A172 (cell line): ENCODE measurements at places on chromosomes 2 and 18. TPM values are rescaled to one million over a fixed set of nuclear protein-coding genes. Genes with fewer than 3 reads are reported as not detected.

The HAAO gene
- total RNA-seq, result not detected in 2 replicates

The NYAP2 gene
- not detected in 2 replicates for total RNA-seq

The ANKRD62 gene
- total RNA-seq, result not detected in 2 replicates

The SMARCAL1 gene
- 12.7 and 25.1 TPM in 2 replicates for total RNA-seq

The CCDC74B gene
- total RNA-seq, result 52.8 and 60.1 TPM in 2 replicates

The FAM124B gene
- not detected in 2 replicates for total RNA-seq

The IL36A gene
- not detected in 2 replicates for total RNA-seq

The CRYGD gene
- not detected in 2 replicates for total RNA-seq

- peak; percentile 11 for DNase-seq
These were observed 305.4 kb downstream of the NCKAP5 start for GRCh38 chr2:133262893-133263292.

- no peak for DNase-seq
These were observed 6.1 kb upstream of the EMX1 start for GRCh38 chr2:72911256-72911655.

DNA sequence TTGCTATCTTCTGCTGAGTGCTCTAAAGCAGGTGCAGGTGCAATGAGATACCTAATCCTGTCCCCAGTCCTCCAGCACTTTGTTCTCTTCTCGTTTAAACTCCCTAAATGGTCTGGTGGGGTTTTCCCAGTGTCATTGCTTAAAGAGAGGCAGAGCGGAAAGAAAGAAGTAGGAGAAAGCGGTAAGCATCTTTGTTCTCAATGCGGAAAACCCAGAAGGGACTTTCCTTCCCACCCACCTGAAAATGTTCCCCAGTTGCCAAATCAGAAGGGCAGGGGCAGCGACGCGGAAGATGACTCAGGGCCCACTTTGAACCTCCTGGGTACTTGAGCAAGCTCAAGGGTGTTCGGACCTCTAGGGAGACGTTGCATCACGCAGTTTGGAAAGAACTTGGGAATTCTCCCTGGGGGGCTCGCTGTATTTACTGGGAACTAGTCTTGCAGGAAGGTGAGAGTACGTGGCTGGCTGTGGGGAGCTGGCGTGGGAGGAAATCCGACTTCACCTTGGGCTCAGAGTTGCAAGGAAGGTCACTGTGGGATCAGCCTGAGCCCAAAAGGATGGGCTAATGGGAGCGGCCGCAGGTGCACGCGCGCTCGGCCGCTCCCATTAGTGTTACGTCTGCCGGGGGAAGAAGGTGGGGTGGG lies 589 bp upstream of the SGPP2 start:
- no peak for DNase-seq

DNA sequence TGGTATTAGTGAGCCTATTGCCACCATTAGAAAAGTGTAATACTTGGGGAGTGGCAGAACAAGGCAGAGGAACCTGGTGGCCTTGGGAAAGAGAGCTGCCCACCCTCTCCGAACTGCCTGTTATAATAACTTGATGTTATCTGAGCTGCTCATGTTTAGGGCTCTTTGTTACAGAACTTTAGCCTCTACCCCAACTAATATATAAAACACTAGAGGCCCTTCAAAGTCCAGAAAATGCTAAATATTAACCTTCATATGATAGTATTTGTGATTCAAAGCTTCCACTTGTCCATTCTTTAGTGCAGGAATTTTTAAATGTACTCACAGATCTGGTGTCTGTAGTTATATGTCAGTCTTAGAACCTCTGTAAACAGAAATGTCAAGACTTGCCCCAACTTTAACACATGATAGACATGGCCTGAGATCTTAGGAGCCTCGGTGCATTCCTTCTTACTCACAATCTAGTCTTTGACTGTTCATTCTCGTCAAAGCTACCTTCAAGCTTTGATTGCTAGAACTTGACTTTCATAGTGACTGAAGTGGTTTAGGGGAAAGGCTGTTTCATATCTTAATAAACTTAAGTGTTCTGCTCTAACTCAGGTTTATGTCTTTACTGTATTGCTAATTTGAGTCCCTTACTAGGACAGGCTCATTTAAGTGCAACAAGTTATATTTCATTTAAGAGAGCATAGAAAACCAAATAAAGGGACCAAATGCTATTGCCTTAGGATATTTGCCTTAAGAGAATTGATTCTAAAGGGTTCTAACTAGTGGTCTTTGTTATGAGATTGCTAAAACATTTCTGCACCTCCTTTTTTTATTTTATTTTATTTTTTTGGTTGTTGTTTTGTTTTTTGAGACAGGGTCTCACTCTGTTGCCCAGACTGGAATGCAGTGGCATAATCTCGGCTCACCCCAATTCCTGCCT lies 41.6 kb downstream of the DDX1 start:
- no peak for DNase-seq

DNA sequence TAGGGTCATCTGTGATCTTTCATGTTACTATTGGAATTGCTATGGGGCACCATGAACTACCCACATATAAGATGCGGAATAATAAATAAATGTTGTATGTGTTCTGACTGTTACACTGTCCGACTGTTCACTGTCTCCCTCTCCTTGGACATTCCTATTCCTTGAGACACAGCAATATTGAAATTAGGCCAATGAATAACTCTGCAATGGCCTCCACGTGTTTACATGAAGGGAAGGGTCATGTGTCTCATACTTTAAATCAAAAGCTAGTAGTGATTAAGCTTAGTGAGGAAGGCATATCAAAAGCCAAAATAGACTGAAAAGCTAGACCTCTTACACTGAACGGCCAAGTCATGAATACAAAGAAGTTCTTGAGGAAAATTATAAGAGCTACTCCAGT lies 751.3 kb downstream of the SOCS6 start:
- no peak for DNase-seq

GRCh38 chr2:18927525-18928232 lies 338.3 kb upstream of the NT5C1B start:
- DNase-seq, result no peak

- no peak for DNase-seq
These were observed 71.0 kb downstream of the DCDC2C start for GRCh38 chr2:3774336-3774735.

GRCh38 chr18:1464444-1465217 lies 560.0 kb downstream of the ADCYAP1 start:
- no peak for DNase-seq

DNA sequence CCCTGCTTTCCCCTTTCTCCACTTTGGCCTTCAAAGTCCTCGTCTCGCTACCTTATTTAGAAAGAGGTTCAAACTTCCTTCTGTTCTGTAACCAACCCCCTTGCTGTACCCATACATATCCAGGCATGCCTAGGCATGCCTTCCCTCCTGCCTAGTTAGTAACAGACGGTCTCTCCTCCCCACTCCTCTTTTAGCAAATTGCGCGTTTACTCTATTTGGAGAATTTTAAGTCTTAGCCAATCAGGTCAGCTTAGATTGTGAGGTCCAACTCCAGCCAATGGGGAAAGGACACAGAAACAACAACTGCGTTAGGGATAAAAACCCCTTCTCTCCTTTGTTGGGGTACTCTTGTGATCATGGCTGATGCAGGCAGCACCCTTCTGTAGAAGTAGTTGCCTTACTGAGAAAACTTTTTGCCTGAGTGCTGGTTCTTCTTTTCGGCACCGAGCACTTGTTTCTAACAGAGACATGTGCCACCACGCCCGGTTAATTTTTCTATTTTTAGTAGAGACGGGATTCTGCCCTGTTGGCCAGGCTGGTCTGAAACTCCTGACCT lies 85.9 kb upstream of the FOXI3 start:
- DNase-seq, result no peak

GRCh38 chr2:47664817-47665216 lies 118.1 kb upstream of the MSH6 start:
- DNase-seq, result no peak

DNA sequence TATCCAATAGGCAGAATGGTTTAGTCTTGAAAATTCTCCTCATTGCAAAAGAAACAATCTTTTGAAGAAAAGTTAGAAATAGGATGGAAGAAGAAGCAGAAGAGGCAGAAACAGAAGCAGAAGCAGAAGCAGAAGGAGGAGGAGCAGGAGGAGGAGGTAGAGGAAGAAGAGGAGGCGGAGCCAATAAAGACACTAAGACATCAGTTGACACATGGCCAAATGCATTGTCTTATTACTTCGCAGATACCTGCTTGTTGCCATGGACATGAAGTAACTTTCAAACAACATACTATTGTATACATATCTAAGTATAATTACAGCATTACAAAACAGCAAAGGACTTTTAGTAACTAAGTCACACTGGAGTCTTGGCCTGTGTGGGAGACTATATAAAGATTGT lies 606.3 kb downstream of the METTL4 start:
- DNase-seq, result no peak

GRCh38 chr2:166900700-166901099 lies 12.4 kb downstream of the XIRP2 start:
- DNase-seq, result no peak

- DNase-seq, result peak; percentile 31
These were observed 188.2 kb downstream of the BCL2 start for GRCh38 chr18:63131106-63131958.

DNA sequence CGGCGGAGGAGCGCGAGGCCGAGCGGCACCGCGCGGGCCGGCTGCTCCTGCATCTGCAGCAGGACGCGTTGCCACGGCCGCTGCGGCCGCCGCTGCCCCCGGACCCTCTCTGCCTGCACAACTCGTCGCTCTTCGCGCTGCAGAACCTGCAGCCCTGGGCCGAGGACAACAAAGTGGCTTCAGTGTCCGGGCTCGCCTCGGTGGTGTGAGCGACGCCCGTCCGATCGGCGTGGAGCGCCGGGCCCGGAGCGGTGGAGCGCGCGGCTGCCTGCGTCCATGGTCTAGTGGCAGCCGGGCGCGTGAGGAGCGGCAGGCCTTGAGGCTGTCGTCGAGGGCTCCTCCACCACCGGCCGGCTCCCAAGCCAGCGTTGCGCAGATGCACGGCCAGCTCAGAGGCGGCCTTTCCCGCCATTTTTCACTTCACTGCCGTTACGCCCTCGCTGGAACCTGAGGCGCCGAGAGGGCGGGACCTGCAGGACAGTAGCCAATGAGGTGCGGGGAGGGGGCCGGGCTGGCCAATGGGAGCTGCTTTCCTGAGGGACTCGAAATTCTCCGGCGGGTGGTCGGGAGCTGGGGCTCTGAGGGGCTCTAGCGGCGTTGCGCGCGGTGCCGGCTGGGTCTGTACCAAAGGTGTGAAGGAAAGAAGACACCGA lies 1.9 kb downstream of the TLX2 start:
- no peak for DNase-seq

GRCh38 chr2:43302961-43303494 lies 76.6 kb upstream of the ZFP36L2 start:
- DNase-seq, result no peak

GRCh38 chr2:46167924-46168323 lies 129.3 kb upstream of the EPAS1 start:
- no peak for DNase-seq

DNA sequence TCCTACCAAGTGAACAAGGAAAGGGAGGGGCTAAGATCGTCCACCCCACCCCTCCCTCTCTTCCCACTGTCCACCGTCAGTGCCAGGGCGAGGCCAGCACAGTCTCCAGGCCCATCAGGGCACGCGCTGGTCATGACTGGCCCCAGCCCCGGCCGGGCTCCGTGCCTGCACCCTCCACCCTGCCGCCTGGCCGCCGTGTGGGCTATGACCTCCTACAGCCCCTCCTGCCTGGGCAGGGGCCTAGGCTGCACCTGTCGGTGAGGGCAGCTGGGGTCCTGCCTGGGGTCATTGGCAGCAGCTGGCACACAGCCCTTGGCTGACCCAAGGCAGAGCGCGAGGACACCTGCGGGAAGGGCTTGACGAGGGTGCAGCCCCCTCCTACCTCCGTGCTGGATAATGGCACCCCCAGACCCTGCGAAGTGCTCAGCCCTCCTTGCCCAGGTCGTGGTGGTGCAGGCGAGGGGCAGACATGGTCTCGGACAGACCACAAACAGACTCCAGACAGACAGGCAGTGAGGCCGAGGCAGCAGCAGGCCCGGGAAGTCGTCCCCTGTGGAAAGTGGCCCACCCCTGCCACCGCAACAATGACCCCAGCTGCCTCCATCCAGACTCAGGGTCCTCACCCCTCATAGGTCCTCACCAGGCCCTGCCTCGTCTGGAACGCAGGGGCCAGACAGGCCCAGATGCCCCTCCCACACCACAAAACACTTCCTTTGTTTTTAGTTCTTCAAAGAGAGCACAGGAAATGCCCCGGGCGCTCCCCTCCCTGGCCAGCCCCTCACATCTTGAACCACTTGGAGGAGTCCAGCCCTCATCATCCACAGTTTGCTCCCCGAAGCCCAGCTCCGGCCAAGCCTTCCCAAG lies 43.1 kb upstream of the GPC1 start:
- DNase-seq, result no peak

DNA sequence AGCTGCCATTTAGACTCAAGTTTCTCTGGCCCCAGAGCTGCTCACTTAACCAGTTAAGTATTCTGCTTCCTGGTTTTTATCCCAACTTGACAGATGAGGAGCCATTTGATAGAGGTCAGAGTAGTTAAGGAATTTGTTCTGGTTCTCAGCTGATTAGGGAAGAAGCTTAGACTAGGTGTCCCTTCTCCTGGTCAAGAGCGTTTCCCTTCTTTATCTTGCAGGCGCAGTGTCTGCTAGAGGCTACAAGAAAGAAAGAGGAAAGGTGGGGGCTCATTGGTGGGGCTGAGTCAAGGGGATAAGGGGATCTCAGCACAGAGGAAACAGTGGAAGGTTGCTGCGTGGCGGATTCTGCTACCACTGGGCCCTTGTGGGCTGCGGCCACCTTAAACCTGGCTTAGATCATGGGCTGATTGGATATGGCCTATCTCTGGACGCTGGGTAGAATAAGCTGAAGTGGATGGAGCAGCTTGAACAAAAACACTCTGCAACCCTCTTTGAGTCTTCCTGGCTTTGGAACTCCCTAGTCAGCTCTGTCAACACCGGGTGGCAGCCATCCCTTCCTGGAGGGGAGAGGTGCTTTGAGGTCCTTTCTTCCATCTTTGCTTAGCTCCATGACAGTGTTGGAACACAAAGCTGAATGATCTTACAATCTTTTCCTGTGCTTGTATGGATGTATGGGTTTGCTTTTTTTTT lies 70.8 kb downstream of the QPCT start:
- peak; percentile 43 for DNase-seq

- DNase-seq, result peak; percentile 85
These were observed 109.6 kb upstream of the CDC42EP3 start for GRCh38 chr2:37781028-37781427.

DNA sequence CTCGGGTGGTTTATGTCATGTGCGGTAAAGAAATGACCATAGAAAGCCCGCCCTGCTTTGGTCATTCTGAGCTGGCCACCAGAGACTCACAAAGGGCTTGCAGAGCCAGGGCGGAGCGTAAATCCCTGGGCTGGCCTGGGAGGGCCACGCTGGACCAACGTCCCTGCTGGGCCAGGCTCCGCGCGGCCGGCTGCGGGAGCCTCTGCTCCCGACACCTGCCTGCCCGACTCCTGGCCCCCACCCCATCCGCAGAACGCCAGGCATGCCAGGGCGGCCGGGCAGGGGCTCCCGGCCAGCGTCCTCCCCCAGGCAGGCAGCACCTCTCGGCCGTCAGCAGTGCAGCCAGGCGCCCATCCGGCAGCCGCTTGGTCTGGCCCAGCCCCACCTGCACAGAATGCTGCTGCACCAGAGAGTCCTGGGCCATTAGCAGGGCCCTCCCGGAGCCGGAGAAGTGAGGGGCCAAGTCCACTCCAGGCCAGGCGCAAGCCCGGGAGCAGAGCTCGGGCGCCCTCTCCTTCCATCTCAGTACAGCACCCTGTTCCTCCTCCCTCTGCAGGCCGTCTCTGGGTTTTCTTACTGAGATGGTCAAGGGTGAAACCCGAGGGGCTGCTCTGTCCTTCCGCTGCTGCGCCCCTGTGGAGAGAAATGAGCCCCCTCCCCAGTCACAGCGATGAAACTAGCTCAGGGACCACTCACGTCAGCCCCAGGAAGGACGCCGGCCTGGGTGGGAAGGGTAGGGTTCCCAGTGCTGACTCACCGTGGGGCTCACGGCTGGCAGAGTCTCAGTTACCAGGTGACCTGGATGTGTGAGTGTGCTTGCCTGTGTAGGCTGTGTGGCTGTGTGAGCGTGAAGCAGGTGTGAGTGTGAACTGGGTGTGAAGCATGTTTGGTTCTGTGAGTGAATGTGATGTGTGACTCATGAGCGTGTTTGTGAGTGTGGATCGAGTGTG lies 83.3 kb downstream of the PTGR3 start:
- no peak for DNase-seq
